ENCODE measurements at places on chromosomes 7 and 10. TPM values are rescaled to one million over a fixed set of nuclear protein-coding genes. Genes with fewer than 3 reads are reported as not detected.

SFRP5 gene
- polyA plus RNA-seq = 0.88 TPM

CPA2 gene
- polyA plus RNA-seq = 0.14 TPM

SCIN gene
- 22.3 TPM for polyA plus RNA-seq

SPDYE1 gene
- polyA plus RNA-seq = 0.01 TPM

FOXI2 gene
- polyA plus RNA-seq = 0.45 TPM
